Activated T-helper 1 cell treated with Interleukin-2 at 50 U/mL for 16 hours (primary cell): ENCODE measurements at places on chromosomes 1 and 21.

DNA sequence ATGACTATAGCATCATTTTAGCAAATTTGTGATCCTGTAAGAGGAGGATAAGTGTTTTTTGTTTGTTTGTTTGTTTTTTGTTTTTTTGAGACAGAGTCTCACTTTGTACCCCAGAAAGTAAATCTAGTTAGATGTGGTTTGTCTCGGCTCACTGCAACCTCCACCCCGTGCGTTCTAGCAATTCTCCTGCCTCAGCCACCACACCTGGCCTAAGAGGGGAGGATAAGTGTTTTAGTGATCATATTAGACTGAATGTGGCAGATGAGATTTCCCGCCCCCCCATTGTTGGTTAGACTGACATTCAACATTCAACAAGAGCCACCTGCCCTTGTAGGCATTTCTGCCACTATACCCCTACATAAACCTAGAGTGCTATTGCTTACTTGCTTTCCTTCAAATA is 98.5 kb downstream of the OSBPL9 start:
- no peak for DNase-seq

GRCh38 chr1:155018617-155019348 is 14.8 kb downstream of the DCST2 start:
- no peak for DNase-seq

DNA sequence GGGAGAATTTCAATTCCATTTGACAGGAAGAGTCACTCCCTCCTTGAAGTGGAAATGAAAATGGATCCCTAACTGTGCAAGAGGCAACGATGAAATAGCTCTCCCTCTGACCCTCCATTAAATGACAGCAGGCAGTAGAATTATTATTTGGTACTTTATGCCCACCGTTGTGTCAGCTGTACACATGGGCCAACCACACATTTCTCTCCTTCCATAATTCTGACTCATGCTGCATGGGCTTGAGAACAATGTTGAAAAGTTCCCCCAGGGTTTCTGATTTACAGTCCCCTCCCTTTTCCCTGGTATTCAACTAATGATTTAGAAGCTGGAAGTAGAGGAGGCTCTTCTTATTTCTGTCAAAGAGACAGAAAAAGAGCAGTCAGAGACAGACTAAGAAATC is 103.5 kb downstream of the RGS7 start:
- DNase-seq: no peak

GRCh38 chr1:17994046-17994445 is 113.6 kb upstream of the IGSF21 start:
- no peak for DNase-seq

- DNase-seq: no peak
Measured at GRCh38 chr1:116850436-116850835, 59.3 kb upstream of the PTGFRN start.

DNA sequence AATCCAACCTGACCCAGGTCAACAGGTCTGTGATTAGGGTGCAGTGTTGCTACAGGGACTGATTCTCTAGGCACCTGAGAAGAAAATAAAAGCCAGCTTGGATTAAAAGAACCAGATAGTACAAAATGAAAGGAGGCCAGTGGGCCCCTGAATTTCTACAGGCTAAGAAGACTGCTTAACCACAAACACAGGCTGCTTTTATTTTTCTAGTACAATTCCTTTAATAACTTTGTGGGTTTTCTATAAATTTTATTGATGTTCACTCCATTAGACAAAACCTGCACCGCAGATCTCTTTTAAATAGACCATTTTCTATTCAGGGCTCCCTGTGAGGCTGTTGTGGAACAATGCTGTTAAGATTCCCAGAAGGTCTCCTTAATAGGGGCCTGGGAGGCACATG is 9.7 kb upstream of the PRMT2 start:
- no peak for DNase-seq

DNA sequence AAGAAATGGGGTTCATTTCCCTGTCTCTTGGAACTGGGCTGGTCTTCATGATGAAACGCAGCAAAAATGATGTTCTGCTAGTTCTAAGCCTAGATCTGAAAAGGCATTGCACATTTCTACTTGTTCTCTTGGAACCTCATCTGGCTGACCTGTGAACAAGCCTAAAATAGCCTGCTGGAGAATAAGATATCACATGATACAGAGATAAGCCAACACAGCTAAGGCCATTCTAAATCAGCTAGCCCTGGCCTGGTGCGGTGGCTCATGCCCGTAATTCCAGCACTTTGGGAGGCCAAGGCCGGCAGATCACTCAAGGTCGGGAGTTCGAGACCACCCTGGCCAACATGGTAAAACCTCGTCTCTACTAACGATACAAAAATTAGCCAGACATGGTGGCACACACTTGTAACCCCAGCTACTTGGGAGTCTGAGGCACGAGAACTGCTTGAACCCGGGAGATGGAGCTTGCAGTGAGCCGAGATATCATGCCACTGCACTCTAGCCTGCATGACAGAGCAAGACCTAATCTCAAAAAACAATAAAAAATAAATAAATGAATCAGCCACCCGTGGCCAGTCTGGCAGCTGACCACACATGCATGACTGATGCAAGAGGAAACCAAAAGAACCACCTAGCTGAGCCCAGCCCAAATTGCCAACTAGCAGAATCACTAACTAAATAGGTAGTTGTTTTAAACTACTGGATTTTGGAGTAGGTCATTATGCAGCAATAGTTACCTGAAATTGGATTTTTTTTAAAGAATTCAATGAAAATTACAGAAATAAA is 18.0 kb downstream of the CD244 start:
- DNase-seq: no peak

GRCh38 chr1:168386492-168386891 is 105.8 kb downstream of the TBX19 start:
- DNase-seq: no peak

GRCh38 chr1:72324451-72324850 is 42.1 kb upstream of the NEGR1 start:
- DNase-seq: no peak

GRCh38 chr1:1778663-1779319 is 521 bp upstream of the NADK start:
- peak; percentile 62 for DNase-seq

DNA sequence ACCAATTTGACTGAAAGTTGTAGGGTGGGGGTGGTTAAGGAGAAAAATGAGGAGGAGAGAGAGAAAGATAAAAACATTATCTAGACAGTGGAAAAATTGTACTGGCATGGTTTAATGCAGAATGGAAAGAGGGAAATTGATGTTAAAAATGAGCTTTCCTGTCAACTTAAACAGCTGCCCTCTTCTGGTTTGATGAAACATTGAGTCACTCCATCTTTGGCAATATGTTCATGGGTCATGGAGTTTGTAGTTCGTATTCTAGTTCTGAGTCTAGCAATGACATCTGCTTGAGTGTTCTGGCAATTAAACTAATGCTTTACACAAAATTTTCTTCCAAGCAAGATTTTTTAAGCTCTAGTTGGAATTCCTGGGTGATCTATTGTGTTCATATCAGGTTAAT is 9.6 kb downstream of the ZNF648 start:
- no peak for DNase-seq

- DNase-seq: no peak
Measured at GRCh38 chr1:200457810-200458209, 48.0 kb upstream of the ZNF281 start.

DNA sequence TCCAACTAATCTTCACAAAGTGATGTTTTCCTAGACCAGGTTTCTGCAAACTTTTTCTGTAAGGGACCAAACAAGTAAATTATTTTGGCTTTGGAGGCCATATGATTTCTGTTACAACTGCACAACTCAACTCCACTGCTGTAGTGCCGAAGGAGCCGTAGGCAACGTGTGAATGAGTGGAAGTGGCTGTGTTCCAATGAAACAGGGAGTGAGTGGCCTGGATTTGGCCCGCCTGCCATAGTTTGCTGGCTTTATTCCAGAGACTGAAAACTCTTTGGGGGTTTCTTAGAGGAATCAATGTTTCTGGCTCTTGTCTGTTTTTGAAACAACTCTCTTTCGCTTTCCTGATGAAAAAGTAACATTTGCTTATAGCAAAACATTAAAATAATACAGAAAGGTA is 12.6 kb upstream of the ACTL8 start:
- no peak for DNase-seq

GRCh38 chr1:247411621-247412327 is 4.2 kb upstream of the NLRP3 start:
- no peak for DNase-seq

DNA sequence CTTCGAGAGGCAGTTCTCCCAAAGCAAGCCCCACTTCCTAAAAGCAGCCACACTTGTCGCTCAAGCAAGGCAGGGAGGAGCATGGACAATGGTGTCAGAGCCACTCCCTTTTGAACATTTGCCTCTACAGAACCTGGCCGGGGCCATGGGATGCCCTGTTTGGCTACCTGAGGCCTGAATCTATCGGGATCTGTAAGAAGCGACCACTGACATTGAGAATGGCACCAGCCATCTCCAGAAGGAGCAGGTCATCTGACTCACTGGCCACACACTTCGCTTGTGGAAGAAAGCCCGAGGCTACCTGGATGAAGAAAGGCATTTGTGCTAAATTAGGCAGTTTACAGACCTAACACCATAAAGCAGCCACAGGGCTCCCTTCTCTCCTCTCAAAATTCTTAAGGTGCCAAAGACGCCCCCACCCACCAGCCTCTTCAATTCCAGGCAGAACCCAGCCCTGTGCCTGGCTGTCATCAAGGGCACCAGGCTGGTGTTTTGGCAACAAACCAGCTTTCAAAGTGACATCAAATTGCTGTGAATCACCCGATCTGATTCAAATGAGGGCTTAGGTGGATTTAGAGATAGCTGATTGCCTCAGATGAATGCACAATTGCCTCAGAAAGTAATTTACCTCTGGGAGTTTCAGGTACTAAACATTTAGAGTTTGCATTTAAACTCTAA is 104.8 kb downstream of the ETS2 start:
- no peak for DNase-seq

GRCh38 chr1:204384636-204385352 is 25.1 kb upstream of the PLEKHA6 start:
- no peak for DNase-seq

DNA sequence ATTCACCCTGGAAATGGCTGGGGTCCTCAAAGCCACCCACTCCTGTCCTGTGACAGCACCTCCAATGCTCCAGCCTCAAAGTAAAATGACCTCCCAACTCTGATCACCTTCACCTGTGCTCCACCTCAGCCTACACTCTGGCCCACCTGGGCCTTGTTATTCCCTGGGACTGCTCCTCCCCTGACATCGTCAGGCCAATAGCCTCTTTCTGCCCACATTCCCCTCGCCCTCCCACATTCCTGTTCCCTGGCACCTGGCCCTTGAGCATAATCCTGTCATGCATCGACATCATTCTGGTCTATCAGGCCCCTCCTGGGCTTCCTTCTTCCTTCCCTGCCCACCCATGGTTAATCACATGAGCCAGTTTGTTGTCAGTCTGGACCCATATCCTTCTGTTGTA is 13.2 kb upstream of the BCAR3 start:
- DNase-seq: no peak

DNA sequence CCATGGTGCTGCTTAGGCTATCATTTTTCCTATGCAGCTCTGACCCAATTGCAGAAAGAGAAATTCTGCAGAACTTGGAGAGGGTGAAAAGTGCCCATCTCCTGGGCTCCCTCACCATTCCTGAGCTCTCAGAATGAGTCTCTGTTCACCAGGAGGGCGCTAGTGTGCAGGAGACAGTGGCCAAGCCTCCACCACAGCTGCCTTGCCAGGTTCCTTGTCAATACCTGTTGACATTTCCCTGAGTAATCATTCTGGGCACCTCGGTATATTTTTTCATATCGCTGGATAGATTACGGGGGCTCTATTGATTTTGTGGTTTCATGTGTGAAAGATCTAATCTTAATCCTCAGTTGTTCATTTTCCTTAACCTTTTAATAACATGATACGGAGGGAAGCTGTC is 13.0 kb upstream of the C8B start:
- DNase-seq: no peak

DNA sequence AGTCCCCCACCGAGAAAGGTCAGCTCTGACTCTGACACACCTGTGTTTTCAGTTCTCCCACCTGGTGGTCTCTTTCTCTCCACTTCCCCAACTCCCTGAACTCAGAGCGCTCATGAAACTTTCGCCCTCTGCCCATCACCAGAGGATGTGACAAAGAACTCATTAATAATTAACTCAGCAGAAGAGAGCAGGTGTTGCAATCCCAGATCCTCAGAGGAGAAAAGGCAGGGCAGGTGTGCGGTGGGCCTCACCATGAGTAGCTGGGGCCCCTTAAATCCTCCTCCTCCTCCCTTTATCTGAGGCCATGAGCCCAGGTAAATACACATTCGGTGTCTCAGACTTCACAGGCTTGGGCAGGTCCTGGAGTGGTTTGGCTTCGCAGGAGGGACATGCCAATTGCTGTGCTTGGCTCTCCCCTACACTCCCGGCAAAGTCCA is 1.7 kb upstream of the LAMB3 start:
- no peak for DNase-seq

DNA sequence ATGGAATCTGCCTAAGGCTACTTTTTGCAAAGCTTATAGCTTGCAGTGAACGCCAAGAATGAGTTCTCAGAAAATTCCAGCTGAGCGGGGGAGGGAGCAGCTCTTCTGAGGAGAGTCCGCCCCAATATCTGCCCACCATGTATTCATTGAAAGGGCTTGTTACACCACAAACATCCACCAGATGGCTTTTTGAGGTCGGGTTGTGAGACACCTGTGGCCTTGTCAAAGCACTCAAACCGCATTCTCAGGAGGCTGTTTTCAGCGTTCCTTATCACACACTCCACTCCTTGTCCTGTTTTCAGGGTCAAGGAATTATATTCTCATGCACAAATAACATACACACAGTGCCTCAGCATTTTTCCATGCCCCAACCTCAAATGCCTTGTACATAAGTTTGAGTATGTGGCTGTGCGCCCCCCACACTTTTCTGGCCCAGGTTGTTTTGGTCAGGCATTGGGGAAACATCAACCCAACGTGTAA is 3.9 kb upstream of the C4BPB start:
- DNase-seq: peak; percentile 8

GRCh38 chr1:43277116-43277876 is 7.5 kb downstream of the TMEM125 start:
- no peak for DNase-seq

- DNase-seq: no peak
Measured at GRCh38 chr1:112057736-112058135, 68.3 kb upstream of the KCND3 start.

DNA sequence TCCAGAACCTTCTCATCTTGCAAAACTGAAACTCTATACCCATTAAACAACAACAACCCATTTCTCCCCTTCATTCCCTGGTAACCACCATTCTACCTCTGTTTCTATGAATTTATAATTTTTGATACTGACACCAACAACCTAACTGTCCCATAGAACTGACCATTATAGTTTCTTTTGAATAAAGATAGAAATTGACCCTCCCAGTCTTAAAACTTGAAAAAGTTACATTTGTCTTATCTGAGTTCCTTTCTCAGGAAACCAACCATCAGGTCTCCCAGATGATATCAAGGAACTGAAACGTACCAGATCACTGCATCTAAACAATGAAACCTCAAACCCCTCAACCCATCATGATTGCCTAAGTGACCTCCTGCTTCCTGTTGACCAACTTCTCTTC is 27.1 kb downstream of the RNF115 start:
- no peak for DNase-seq

DNA sequence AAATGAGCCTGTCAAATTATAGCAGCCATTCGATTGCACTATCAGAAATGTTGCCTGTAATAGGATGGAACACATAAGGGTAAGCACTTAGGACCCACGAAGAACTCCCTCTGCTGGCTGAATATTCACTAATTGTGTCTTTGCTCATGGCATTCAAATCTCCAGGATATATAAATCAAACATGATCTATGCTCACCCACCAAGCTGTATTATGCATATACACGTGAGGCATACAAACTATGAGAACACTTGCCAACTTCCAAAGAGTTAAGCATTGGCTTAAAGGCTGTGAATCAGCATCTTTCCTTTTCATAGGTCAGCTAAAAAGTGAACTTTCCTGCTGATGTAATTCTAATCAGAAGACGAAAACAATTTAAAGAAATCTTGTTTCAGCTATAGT is 34.5 kb downstream of the TMPRSS15 start:
- DNase-seq: no peak
